AG04450 (cell line): ENCODE measurements at places on chromosomes 2 and 18. TPM values are rescaled to one million over a fixed set of nuclear protein-coding genes. Genes with fewer than 3 reads are reported as not detected.

- DNase-seq: no peak
Measured at GRCh38 chr2:137420744-137421143, 543.5 kb upstream of the HNMT start.

GRCh38 chr2:237529452-237530402 is 36.6 kb upstream of the PRLH start:
- no peak for DNase-seq

CELF4 gene
- polyA plus RNA-seq: not detected in 2 replicates

GRCh38 chr2:49003201-49003600 is 151.1 kb downstream of the FSHR start:
- no peak for DNase-seq

PCARE gene
- polyA plus RNA-seq: not detected in 2 replicates

GRCh38 chr18:74896390-74896991 is 298.8 kb downstream of the ZNF407 start:
- no peak for DNase-seq

DNA sequence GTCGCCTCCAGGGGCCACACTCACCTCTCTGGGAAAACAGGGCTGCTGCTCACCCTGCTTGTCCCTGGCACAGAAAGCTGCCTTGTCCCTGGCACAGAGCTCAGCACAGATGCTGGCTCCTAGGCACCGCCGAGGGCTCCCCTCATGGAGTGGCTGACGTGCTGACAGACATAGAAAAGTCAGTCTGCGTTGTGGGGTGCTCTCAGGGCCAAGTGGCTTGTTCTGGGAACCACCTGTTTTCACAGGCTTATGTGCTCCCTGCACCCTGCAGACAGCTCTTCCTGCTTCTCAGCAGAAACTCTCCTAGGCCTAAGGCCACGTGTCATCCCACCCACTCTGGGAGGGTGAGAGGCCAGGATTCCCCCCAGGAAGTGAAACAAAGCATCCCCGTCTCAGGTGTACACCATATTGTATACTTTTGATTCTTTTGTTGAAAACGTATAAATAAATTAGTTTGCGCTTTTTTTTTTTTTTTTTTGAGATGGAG is 84.7 kb upstream of the TMEM200C start:
- DNase-seq: no peak

DNA sequence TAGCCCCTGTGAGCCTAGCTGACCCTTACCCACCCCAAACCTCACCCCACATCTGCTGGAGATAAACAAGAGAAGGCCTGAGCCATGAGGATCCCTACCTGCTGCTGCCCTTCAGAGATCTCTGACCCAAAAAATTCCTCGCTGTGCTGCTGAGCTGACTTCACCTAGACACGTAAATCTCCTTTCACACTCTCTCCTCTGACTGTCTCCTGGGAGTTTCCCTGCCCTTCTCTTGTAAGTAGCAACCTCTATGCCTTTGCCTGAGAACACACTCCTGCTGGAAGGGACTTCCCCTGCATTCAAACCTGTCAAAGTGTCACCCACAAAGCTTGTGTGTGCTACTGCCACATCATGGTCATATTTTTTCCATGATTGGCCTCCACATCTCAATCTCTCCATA is 134.2 kb upstream of the NOL4 start:
- no peak for DNase-seq

HOXD9 gene
- not detected in 2 replicates for polyA plus RNA-seq

DNA sequence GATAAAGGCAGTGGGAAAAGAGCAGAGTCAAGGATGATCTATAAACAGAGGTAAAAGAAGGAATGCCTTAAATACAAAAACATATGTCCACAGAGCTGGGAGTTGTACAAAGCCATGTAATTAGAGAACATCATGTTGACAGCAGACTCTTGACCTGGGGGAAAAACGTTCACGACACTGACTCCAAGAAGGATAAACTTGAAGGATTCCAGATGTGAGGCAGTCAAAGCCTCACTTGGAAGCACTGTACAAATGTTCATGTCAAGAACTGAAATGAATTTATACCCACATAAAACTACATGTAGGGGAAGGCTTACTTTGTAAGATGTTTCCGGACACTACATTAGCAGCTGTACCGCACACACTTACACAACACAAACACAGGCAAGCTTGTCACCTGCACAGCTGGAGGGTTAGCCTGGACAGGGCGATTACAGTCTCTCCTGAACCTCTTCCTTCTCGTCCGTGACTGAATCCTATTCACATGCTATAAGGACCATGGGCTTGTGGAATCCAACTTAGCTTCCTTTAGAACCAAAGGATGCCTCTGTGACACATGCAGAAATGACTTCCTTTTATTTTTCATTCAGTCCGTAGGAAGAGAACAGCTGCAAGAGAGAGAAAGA is 88.6 kb downstream of the SH3YL1 start:
- no peak for DNase-seq

CEBPZ gene
- polyA plus RNA-seq: 14.1 and 21.1 TPM in 2 replicates

GRCh38 chr2:152241948-152242729 is 66.6 kb upstream of the STAM2 start:
- no peak for DNase-seq

ANKRD62 gene
- not detected in 2 replicates for polyA plus RNA-seq

DNA sequence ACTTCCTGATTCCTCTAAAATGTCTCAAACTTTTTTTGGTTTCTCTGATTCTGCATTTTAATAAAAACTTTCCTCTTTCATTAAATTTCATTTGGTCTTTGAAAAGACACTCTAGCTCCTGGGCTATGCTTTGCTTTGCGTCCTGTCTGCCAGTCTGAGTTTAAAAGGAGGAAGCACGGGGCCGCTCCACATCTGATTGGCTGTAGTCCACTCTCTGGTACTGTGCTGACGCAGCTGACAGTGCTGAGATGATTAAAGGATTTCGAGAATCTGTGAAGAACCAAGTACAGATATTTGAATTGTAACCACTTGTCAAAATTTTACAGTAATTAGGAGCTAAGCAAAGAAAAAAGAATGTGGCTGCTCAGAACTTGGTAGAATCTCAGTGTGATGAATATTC is 199.6 kb upstream of the HNMT start:
- no peak for DNase-seq

DNA sequence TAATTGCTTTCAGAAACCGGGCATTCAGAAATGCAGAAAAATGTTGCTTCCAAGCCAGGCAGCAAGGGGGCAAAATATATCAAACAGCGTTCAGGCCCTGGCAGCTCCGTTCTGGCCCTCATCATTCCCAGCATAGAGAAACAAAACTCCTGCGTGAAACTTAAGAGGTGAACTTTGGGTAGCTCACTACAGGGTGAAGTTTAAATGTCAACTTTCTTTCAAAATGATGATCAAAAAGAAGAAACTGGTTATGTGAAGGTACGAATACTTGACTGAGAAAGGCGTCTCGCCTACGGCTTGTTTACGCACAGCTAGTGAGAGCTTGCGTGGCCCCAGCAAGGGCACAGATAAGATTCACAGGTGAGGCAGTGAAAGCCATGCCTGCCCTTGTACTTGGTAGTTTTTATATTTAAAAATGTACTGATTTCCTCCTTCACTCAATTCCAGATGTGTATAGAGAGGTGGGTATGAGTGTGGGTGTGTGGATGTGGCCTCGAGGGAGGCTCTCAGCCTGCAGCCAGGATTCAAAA is 127.5 kb downstream of the NFATC1 start:
- DNase-seq: no peak

REG3G gene
- not detected in 2 replicates for polyA plus RNA-seq

SERPINB4 gene
- not detected in 2 replicates for polyA plus RNA-seq

DNA sequence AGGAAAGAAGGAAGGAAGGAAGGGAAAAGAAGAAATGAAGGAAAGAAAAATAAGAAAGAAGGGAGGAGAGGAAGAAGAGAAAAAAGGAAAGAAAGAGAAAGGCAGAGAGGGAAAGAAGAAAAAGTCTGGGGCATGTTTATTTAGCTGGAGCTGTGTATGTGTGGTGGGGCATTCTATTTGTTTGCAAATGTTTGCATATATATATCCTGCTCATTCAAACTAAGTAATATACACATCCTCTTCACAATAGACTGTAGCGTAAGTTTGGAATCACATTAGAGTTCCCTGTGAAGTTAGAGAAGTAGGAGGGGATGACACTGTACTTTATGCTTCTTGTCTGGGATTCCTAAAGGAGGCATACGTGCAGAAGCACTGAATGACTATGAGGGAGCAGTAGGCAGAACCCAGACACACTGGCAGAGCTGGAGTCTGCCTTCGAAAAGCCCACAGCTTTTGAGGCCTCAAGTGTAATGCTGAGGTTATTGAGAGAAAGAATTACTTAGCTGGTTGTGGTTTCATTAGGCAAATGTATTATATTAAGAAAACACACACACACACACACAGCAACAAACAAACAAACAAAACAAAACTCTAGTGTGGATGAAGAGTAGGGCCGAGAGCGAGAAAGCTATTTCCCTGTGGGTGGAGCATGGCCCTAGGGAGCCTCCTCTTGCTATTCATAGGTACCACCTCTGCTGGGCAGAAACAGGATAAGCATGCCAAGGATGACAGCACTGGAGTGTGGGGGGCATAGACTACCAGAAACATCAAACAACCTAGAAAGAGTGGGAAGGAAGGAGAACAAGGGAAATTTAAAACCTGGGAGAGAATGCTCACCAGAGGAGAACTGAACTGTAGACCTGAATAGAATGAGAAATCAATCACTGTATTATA is 905.1 kb upstream of the NXPH2 start:
- DNase-seq: no peak

GRCh38 chr18:3051718-3052410 is 38.9 kb upstream of the LPIN2 start:
- DNase-seq: no peak

- no peak for DNase-seq
Measured at GRCh38 chr2:1081451-1082225, 131.0 kb downstream of the SNTG2 start.

- no peak for DNase-seq
Measured at GRCh38 chr2:10123281-10123680, 742 bp downstream of the RRM2 start.

GRCh38 chr2:53939656-53940055 is 31.1 kb downstream of the PSME4 start:
- no peak for DNase-seq

GRCh38 chr2:8893474-8893873 is 56.1 kb upstream of the KIDINS220 start:
- DNase-seq: no peak

GALNT3 gene
- polyA plus RNA-seq: 1.9 and 2.3 TPM in 2 replicates
